ENCODE measurements at places on chromosomes 3 and 15.

DNA sequence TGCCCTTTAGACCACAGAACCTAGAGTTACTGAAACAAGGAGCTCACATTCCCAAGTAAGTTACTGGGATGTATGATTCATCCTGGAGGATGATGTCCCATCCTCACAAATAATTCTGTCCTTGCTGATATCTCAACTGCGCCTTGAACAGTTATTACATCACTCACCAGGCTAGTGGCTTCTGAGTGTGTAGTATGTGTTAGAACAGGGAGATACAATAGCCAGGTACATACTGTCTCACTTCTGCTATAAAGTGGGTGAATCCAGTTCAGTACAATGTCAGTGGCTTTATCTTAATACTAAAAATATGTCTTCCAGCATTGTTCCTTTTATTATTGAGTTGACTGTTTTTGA is 483.2 kb upstream of the FRG2C start:
- no peak for DNase-seq

DNA sequence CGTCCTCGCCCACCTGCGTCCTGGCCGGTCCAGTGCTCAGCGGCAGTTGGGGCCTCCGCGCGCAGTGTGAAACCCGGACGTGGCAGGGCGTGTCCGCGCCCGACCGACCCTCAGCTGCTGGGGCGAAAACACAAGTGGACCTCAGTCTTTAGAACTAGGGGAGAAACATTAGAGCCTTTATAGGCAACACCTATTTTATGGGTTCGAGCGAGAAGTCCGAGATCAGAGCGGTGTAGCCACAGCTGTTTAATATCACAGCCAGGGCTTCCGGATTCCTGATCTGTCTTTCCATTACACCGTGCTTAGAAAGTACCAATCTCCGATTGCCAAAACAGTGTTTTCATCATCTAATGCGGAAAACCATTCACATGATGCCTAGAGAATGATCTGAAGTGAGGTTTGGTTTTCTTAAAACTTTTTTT is 506 bp downstream of the RAD51 start:
- peak; percentile 12 for DNase-seq

DNA sequence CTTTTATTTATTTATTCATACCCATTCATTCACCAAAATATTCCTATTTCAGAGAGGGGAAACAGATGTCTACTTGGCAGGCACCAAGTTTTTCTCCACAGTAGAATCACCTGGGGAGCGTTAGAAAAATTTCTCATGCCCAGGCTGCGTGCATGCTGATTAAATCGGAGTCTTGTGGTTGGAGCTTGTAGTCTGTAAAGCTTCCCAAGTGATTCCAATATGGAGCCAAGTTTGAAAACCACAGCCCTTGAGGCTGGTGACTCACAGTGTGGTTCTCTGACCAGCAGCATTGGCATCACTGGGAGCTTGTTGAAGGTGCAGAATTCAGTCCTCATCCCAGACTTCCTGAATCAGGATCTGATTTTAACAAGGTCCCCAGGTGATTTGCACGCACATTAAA is 49.7 kb downstream of the PDHB start:
- DNase-seq: peak; percentile 97

GRCh38 chr3:136938334-136938733 is 19.4 kb upstream of the IL20RB start:
- DNase-seq: no peak

DNA sequence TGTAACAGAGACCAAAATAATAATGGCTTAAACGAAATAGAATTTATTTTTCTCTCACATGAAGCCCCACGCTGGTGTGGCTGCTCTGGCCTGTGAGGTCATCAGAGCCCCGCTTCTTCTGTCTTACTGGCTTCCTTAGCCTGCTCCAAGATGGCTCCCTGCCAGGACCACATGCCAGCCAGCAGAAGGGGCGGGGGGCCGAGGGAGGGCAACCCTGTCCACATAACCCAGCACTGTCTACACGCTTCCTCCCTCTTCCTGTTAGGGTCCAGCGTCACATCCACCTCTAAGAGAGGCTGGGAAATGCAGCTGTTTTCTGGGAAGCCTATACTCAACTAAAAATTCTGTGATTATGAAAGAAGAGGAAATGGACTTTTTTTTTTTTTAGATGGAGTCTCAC is 107.9 kb upstream of the DLG1 start:
- DNase-seq: peak; percentile 89

DNA sequence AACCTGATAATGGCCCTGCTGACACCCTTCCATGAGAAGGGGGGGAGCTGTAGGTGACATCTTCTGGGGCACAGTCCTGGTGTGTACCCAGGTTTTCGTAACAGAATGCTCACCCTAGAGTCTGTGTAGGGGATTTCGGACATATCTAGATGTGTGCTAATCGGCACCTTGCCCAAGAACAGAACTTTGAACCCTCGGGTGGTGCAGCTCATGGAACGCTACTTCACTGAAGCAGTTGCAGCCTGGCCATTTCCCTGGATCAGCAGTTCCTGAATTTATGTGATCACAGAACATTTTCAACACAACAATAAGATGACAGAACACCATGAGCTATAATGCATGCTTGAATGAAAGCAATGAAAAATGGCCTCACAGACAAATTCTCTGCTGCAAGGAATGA is 57.5 kb upstream of the MUC13 start:
- DNase-seq: no peak

- peak; percentile 94 for DNase-seq
Measured at GRCh38 chr15:92521624-92522008, 127.9 kb downstream of the ST8SIA2 start.

- peak; percentile 36 for DNase-seq
Measured at GRCh38 chr3:120284747-120285507, at the start of gene GPR156. Gene GPR156 (minus strand): TSS chr3:120285222. CDS start chr3:120244098, 41,124 bp downstream.

- no peak for DNase-seq
Measured at GRCh38 chr3:150110097-150110496, 139.4 kb upstream of the PFN2 start.

GRCh38 chr3:180175572-180175971 is 138.8 kb upstream of the PEX5L start:
- no peak for DNase-seq

GRCh38 chr3:151276687-151277042 is 1.7 kb downstream of the P2RY14 start:
- no peak for DNase-seq

- no peak for DNase-seq
Measured at GRCh38 chr3:154144825-154145465, 23.8 kb downstream of the ARHGEF26 start.

GRCh38 chr3:19815805-19816204 is 118.2 kb downstream of the EFHB start:
- DNase-seq: no peak

GRCh38 chr3:13543253-13543652 is 5.7 kb upstream of the FBLN2 start:
- DNase-seq: peak; percentile 47

- peak; percentile 93 for DNase-seq
Measured at GRCh38 chr15:72836676-72837330, 53.2 kb upstream of the ADPGK start.

- peak; percentile 78 for DNase-seq
Measured at GRCh38 chr15:78915341-78916087, 29.3 kb downstream of the CTSH start.

DNA sequence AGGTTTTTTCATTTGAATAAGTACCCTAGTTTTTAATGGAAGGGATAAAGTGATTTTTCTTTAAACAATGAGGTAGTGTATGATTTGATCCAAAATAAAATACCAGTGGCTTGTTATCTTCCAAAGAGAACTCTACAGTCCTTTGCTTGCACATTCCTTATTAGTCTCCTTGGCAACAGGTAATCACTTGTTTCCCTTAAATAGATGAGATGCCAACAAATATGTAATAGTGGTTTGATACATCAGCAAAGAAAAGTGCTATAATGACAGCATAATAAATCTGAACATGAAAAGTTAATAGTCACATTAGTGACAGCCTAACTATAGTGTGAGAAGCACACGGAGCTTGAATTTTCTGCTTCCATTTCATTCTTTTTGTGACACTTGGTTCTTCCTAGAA is 360.2 kb downstream of the ZNF385D start:
- no peak for DNase-seq

DNA sequence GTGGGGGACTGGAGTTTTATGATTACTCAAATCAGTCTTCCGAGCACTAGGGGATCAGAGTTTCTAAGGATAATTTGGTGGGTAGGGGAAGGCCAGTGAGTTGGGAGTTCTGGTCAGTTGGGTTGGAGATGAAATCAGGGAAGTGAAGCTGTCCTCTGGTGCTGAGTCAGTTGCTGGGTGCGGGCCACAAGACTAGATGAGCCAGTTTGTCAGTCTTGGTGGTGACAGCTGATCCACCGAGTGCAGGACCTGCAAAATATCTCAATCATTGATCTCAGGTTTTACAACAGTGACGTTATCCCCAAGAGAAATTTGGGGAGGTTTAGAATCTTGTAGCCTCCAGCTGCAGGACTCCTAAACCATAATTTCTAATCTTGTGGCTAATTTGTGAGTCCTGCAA is 249.4 kb downstream of the FAM43A start:
- no peak for DNase-seq

- DNase-seq: no peak
Measured at GRCh38 chr15:63849906-63850305, 16.2 kb upstream of the HERC1 start.

DNA sequence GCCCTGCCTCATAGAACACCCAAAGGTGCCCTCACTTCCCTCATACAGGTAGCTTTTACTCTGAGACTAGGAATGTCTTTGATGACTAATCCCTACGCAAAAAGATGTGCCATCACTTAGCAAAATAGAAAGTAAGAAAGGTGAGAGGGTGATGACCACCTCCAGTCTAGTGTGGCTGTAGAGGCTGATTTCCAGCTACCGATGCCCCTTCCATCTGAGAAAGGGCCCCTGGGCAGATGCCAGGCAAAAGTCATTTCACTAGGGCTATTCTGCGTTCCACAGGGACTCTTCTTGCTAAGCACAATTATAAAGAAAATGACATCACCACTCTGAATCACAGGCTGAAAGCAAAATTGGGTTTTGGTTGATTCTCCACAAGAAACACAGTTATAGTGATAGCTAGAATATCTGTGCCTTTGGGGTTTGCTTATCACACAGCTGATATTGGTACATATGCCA is 77.4 kb downstream of the RBPMS2 start:
- no peak for DNase-seq

DNA sequence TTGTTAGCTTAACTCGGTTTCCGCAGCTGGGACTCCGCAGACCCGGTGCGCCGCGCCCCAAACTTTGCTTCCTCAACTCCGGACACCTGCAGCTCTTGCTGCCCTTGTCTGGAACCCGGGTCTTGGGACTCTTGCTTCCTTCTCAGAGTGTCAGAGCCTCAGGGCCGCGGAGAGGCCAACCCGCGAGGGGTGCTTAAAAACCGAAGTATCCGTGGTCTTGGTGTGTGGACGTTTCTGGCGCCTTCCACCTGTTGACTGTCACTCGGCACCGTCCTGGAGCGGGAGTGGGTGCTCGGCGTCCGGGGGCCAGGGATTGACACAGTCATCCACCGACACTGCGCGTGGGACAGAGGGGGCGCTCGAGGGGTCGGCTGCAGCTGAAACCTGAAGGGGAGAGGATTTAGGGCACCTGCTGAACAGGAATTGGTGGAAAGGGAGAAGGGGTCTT is 386 bp downstream of the SQOR start:
- peak; percentile 74 for DNase-seq

GRCh38 chr15:71632576-71633195 is 177.7 kb upstream of the NR2E3 start:
- no peak for DNase-seq

DNA sequence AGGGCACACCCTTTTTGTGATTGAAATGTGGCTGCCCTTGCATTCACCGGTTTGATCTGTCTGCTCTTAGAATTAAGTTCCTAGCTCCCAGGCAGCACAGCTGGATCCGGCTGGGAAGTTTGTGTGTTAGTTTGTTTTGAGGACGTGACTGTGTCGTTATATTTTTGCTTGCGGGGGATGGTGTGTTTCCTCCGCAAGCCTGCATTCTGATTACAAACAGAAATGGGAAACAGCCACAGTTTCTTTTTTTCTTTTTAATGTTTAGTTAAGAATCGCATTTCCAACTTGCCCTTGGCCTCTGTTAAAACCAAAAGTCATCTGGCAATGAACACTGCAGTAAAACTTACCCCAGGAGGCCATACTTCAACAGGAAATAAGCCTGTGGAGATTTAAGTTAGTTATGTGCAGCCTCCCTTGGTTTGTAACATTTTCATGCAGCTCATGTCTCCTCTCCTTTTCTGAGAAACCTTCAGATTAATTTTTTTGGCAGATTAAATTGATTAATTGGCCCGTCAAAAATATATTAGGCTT is 888 bp downstream of the TMOD3 start:
- DNase-seq: no peak

DNA sequence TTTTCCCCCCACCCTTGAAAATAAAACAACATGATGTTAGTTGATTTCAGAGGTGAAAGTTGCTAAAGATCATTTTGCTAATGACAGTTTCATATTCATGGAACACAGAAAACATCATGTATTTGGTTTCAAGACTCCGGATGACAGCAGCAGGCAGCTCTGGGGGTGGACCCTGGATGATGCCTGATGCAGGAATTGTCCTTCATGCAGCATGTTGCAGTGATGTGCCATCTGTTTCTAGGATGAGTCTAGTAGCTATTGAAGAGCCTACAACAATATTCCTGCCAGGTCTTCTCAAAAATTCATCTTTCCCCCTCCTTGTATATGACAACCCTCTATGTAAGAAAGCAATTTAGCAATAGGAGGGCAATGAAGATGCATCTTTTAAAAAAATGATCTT is 108.3 kb downstream of the SV2B start:
- no peak for DNase-seq

- DNase-seq: no peak
Measured at GRCh38 chr3:115502128-115502527, 121.2 kb upstream of the GAP43 start.

- no peak for DNase-seq
Measured at GRCh38 chr3:53799338-53799865, 46.8 kb downstream of the CHDH start.

DNA sequence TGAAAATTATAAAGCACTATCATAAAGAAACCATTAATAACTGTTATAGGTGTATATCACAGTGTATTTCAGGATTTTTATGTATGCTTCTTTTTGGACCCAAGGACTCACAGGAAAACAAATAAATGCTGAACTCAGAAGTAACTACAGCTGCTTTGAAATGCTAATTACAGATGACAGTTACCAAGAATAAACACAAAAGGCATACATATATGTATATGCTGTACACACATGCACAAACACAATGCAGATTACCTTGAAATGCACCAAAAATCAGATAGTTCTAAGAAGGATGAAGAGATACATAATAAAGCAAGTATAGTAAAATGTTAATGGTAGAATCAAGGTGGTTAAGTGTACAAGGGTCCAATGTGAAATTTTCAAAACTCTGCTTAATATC is 52.2 kb downstream of the ZNF280D start:
- no peak for DNase-seq

Measured in myocyte (in vitro differentiated cells).